ENCODE measurements at places on chromosomes 1 and 21.

GRCh38 chr1:56569661-56570060 lies 9.7 kb downstream of the PLPP3 start:
- DNase-seq = no peak

DNA sequence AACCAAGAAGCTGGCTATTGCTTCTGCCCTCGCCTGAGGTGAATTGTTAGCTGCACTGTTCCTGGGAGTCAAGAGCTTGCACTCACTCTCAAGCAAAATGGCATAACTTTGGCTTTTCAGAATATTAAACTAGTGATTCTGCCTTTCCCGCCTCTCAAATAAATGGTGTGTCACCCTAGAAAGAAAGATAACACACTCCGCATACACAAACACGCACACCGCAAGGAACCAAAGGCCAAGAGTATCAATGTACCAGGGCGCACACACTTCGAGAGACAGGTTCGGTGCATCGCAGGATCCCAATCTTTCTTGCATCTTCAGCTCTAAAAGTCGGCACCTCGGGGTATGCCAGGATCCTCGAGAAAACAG lies 470 bp upstream of the RTCA start:
- peak; percentile 78 for DNase-seq

DNA sequence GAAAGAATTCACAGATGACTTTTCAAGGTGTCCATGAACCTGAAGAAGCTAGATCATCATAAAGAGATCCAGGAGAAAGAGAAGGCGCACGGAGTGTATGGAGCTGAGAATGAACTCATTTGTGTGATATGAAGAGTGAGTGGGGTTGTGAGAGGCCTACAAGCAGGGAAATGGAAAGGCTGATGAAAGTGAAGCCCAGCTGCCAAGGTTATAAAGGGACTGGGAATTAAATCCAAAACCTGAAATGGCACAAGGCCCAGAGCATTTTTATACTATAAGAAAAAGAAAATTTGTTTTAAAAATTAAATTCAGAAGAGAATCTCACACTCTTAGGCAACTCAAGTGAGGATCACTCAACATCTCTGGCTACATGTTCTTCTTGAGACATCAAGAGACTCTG lies 43.4 kb downstream of the HSD3B1 start:
- DNase-seq = no peak

DNA sequence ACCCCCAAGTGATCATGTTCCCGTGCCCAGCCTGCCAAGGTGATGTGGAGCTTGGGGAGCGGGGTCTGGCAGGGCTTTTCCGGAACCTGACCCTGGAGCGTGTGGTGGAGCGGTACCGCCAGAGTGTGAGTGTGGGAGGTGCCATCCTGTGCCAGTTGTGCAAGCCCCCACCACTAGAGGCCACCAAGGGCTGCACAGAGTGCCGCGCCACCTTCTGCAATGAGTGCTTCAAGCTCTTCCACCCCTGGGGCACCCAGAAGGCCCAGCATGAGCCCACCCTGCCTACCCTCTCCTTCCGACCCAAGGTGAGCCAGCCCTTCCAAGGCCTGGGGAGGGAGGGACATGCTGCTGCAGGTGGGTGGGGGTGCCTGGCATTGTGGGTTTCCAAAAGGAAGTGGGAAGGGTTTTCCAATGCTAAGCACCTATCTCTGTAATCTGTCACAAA lies 2.3 kb downstream of the TRIM46 start:
- DNase-seq = no peak

GRCh38 chr1:206668874-206669410 lies 15.8 kb upstream of the MAPKAPK2 start:
- DNase-seq = no peak

All from KG1 (cell line).